ENCODE measurements at places on chromosomes 6 and 20.

DNA sequence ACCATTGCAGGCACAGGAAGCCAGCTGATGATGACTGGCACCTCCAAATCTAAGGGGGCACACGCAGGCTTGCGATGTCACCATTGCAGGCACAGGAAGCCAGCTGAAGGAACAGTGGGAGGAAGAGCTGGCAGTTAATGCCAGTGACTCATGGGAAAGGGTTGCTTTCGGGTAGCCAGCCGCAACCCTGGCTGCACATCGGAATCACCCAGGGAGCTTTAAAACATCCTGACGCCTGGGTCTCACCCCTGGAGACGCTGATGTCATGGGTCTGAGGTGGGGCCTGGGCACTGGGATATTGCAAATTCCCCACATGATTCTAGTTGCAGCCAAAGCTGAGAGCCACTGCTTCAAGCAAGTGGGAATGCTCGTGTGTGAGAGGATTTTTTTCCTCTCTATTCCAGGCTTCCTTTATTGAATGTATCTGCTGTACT lies 16.1 kb upstream of the CCN6 start:
- DNase-seq: no peak

GRCh38 chr20:1813674-1814635 lies 81.3 kb upstream of the SIRPA start:
- no peak for DNase-seq

GRCh38 chr20:48523191-48523995 lies 304.4 kb downstream of the PREX1 start:
- DNase-seq: no peak

GRCh38 chr6:149275621-149276020 lies 41.9 kb upstream of the TAB2 start:
- no peak for DNase-seq

- DNase-seq: no peak
Measured at GRCh38 chr20:5703681-5704101, 46.5 kb upstream of the SHLD1 start.

GRCh38 chr6:21666201-21666691 lies 72.7 kb downstream of the SOX4 start:
- no peak for DNase-seq

- DNase-seq: no peak
Measured at GRCh38 chr20:12956303-12956702, 52.5 kb upstream of the SPTLC3 start.

DNA sequence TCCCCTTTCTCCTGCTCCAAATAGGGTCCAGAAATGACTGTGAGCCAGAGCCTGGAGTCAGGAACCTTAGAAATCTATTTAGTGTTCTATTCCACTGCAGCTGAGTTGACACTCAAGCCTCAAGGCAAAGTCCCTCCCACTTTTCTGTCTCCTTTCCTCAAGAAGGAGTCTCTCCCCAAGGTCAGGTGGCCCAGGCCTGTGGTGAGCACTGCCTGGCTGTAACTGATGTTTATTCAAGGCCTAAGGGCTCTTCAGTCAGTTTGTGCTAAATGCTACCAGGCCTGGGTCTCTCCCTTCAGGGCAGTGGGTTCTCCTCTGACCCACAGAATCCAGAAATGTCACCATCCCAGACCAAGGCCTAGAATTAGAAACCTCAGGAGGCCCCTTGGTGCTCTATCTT lies 1042.9 kb upstream of the EPHA7 start:
- DNase-seq: no peak

GRCh38 chr20:15374682-15375081 lies 1037.3 kb upstream of the FLRT3 start:
- DNase-seq: no peak

DNA sequence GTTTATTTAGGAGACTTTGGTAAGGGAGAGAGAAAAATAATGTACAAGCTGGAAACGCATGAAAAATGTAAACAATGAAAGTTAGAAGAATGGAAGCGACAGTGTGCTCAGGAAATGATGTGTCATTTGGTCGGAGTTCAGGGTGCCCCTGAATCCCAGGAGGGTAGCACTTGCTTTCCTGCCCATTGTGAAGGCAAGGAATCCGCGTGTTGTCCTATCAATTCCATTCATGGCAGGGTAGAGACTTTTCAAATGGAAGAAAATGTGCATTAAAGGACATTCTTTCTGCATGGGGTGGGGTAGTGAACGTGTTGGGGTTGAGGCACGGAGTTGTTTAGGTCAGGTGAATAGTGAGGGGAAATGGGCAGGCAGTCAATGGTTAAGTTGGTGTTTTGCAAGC lies 33.7 kb downstream of the GCNT2 start:
- no peak for DNase-seq

- DNase-seq: no peak
Measured at GRCh38 chr6:13559251-13559650, 15.2 kb upstream of the SIRT5 start.

DNA sequence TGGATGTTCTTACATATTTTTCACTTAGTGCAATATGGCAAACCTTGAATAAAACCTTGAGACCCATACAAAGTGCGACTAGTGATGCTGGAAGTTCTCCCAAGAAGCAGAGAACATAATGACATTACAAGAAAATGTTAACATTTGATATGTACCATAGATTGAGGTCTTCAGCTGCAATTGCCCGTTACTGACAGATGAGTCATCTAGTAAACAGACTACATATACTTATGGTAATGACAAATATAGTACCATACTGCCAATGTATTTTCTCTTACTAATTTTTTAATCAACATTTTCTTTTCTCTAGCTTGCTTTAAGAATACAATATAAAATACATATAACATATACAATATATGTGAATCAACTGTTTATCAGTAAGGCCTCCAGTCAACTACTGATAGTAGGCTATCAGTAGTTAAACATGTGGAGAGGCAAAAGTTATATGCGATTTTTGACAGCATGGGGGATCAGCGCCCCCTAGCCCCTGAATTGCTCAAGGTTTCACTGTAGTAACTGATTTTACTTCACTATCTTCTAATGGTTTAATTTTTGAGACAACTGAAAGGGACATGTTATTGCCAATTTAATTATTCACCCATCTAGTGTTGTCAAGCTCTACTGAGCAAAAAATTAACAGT lies 166.7 kb upstream of the ADGRB3 start:
- DNase-seq: no peak

- no peak for DNase-seq
Measured at GRCh38 chr6:34145161-34146020, 496 bp downstream of the GRM4 start.

GRCh38 chr6:166040292-166040691 lies 127.4 kb downstream of the TBXT start:
- no peak for DNase-seq

All from activated CD4-positive, CD25-positive, alpha-beta regulatory T cell (primary cell).